Muscle of leg (tissue), 16 donors: ENCODE measurements at places on chromosomes 7 and 10. TPM values are rescaled to one million over a fixed set of nuclear protein-coding genes. Genes with fewer than 3 reads are reported as not detected.

Gene TPST1
- 13.3 TPM for polyA plus RNA-seq

Gene GDF2
- not detected for polyA plus RNA-seq

Gene PTF1A
- not detected for polyA plus RNA-seq

Gene GNG11
- 32.8 TPM for polyA plus RNA-seq

Gene IFIT1B
- polyA plus RNA-seq: 0.65 TPM

Gene CCDC3
- 21.7 TPM for polyA plus RNA-seq

Gene ZP3
- polyA plus RNA-seq: 6.2 TPM

Gene ITIH5
- 57.4 TPM for polyA plus RNA-seq

Gene GALNT17
- polyA plus RNA-seq: 29.5 TPM

Gene KCNK18
- not detected for polyA plus RNA-seq

Gene CYP26C1
- not detected for polyA plus RNA-seq

Gene GRM3
- polyA plus RNA-seq: 0.20 TPM

Gene TMEM225B
- polyA plus RNA-seq: 0.37 TPM

Gene CYP3A5
- 0.83 TPM for polyA plus RNA-seq

Gene CALHM2
- 24.8 TPM for polyA plus RNA-seq

Gene NRG3
- 0.18 TPM for polyA plus RNA-seq

Gene NANOS1
- 5.8 TPM for polyA plus RNA-seq

Gene HOXA2
- polyA plus RNA-seq: 1.1 TPM

Gene WDFY4
- 2.4 TPM for polyA plus RNA-seq

Gene LRRC18
- 0.10 TPM for polyA plus RNA-seq

Gene PNLIPRP2
- polyA plus RNA-seq: not detected

Gene TACC2
- 132 TPM for polyA plus RNA-seq

Gene TLL2
- 1.8 TPM for polyA plus RNA-seq

Gene ADCYAP1R1
- 9.1 TPM for polyA plus RNA-seq

Gene OLAH
- not detected for polyA plus RNA-seq

Gene FAM20C
- polyA plus RNA-seq: 37.2 TPM

Gene RBP3
- 0.10 TPM for polyA plus RNA-seq

Gene ZCWPW1
- polyA plus RNA-seq: 5.7 TPM

Gene LBX1
- polyA plus RNA-seq: 6.3 TPM

Gene ITGB8
- polyA plus RNA-seq: 11.8 TPM

Gene MET
- 13.5 TPM for polyA plus RNA-seq

Gene CPA5
- 1.8 TPM for polyA plus RNA-seq

Gene TMEM236
- polyA plus RNA-seq: 0.41 TPM

Gene HMX3
- polyA plus RNA-seq: not detected
